ENCODE measurements at places on chromosomes 2 and 18.
A peak's percentile ranks its signal among the peaks of the same experiment; 100 is the strongest.

- no peak for DNase-seq
These were observed 650.5 kb upstream of the LINC00305 start for GRCh38 chr18:64799376-64799775.

DNA sequence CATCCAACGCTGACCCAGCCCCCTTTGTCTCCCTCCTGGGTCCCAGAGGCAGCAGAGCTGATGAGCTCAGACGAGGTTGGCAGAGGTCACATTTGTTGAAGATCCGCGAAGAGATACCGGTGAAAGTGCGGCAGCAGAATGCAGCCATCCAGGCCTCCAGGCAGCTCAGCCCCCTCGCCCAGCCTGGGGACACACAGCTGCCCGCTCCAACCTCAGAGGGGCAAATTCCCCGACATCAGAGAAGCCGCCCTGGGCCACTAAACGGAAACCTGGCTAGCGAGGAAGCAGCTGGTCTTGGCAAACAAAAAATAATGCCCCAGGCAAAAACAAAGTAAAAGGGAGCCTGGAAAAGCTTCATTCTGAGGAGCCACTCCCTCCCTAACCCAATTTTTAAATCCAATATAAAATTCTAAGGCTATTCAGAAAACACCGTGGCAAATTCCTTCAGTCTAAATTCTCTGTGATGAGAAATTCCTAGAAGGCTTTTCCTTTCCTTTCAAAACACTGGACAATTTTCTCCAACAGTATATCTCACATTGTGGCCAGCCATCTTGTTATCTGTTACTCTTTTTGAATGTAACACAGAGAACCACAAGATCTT, 262.4 kb downstream of the SS18 start:
- DNase-seq: no peak

DNA sequence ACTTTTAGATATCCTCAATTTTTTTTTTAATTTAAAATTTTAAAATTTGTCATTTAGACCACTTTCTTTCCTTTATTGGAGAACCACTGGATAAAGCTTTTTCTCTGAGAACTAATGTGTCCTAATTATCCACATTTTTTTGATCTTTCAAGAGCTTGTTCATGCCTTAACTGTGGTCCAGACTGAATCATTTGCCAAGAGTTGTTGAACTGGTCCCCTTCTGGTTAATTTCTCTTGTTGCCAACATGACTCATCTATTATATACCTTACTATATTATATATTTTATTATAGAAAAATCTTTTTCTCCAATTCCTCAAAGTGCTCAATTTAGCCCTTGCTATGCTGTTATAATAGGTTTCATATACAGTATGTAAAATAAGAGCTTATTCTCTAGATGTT, 53.1 kb upstream of the TMEM87B start:
- DNase-seq: no peak

- DNase-seq: no peak
These were observed 484.4 kb downstream of the NRXN1 start for GRCh38 chr2:50547521-50547920.

GRCh38 chr2:197516393-197516761, 511 bp downstream of the MOB4 start:
- DNase-seq: peak; percentile 4

DNA sequence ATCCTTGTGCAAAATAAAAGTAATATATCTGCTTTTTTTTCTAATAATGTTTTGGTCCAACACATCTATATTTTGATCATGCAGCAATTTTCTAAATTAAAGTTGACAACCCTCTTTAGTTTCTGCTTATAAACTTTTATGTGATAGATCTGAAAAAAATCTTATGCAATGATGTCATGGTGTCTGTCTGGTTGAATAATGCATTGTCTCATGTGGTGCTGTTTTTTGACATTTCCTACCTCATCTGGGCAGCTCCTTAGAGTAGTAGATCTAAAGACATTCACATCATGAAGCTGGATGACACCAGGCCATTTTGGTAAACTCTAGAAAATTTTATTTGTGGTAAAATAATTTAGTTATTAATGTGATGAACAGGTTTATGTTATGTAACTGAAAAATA, 106.8 kb upstream of the FN1 start:
- no peak for DNase-seq

- no peak for DNase-seq
These were observed 23.6 kb downstream of the MPPE1 start for GRCh38 chr18:11884396-11885030.

- no peak for DNase-seq
These were observed 175.3 kb downstream of the RAB3GAP1 start for GRCh38 chr2:135227386-135227785.

DNA sequence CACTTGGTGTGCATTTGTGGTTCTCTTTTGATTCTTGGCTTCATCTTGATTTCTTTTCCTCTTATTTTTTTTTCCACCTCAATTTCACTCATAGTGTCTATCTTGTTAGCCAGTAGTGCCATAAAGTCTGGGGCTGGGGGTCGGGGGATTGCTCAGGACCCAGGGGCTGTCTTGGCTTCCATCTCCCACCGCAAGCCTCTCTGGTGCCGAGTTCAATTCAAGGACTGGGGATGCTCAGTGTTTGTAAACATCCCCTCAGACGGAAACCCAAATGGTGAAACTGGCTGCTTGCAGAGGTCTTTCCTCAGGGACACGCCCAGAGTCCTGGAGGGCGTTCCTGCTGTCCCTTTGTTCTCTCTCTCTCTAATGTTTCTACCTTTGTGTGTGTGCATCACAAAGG, 173.3 kb downstream of the TWIST2 start:
- DNase-seq: no peak
